Stimulated activated CD8-positive, alpha-beta memory T cell treated with anti-CD3 and anti-CD28 coated beads, Interleukin-7, amount 100 ng/mL, for 48 hours (primary cell): ENCODE measurements at places on chromosomes 11 and 22.

- DNase-seq: no peak
Observed at GRCh38 chr11:86680716-86681482, 8.5 kb upstream of the ME3 start.

DNA sequence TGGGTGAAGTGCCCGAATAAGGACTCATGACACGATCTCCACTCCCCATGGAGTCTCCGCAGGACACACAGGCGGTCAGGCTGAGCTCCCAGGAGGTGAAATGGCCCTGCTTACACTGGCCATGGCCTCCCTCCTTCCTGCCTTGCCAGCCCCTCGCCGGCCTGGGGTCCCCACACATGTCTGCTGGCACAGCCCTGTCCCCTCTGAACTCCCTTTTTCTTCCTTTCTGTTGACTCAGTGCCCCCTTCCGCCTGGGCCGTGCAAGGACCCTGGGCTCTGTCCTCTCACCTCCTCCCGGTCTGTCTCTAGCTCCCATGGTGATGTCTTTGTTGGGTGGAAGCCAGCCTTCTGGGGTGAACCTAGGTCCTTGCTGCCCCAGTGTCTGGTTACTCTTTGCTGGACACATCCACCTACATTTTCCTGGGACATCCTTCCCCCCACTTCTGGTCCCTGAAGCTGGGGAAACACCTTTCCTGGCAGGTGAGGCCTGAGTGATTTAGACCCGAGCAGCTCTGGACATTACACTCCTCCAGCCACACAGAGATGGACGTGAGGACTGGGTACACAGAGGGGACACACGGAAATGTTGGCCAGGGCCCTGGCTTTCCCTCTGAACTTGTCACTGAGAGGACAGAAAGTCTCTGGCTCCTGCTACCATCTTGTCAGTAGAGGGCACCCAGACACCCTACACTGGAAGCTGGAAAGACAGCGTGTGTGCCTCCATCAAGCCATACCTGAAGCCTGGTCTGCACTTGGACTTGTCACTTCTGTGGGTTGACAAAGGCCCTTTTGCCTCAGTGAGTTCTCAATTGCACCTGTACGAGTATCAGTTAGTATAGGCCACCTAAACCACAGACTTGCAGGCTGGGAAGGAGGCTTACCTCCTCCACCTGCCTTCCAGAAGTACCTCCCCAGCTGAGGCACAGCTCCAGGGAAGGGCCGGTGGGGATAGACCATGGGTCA lies 864.3 kb downstream of the TBC1D22A start:
- no peak for DNase-seq

- DNase-seq: no peak
Observed at GRCh38 chr22:49455595-49455994, 372.1 kb downstream of the BRD1 start.

GRCh38 chr11:315051-315481 lies 1.2 kb downstream of the IFITM1 start:
- no peak for DNase-seq

DNA sequence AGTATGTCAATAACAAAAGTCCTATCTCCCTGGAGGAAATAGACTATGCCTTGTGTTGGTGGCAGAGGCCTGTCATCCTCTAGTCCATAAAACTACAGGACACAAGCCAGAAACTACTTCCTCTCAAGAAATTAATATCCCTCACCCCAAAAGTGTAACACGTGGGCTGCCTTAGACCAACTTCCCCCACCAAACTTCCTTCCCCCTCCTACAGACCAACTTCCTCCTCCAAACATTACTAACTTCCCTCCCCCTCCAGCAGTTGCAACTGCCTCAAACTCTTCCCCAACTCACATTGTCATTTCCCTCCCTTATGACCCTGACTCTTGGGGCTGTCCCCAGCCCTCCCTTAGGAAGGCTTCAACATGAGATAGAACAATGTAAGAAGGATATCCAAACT lies 6.3 kb downstream of the OR52K2 start:
- no peak for DNase-seq

DNA sequence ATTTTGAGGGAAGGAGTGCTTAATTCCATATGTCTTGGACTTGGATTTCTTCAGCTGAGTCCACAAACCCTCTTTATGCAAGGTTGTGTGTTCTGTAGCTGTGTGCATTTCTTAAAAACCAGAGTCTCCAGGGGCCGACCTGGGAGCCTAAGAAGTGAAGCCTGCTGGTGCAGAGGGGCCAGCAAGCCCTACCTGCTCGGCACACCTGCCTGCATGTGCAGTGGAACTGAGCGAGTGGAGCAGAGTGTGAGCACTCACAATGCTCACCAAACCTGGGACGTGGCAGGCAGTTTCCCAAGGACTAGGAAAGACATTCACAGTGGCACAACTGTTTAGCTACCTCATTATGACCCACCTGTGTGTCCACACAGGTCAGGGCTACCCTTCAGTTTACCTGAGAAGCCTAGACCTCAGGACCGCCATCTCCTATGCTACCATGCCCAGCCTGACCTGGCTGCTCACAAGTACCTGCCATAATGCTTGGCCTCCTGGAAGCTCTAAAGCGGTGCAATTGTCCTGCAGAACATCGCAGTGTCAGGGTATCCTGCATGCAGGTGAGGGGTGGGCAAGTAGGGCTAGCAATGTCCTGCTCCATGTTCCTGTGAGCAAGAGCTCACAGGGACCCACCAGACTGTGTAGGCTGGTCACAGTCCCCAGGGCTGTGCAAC lies 3.8 kb downstream of the C22orf39 start:
- no peak for DNase-seq

DNA sequence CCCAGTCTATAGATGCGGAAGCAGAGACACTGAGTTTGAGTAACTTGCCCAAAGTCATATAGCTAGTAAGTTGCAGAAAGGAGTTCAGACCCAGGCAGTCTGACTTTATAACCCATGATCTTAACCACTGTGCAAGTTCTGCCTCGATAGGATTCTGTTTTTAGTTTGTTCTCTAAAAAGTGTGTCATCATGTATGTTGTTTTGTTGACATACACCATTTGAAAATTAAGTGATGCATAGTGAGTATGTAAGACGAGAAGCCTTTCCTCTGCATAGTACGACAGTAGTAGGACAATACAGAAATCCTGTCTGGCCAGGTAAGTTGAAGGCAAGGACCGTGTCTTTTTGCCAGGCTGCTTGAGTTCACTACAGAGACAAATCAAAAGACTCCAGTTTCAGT lies 3.3 kb downstream of the ZC3H12C start:
- no peak for DNase-seq

GRCh38 chr22:45444168-45444567 lies 30.7 kb downstream of the RIBC2 start:
- DNase-seq: no peak

- DNase-seq: no peak
Observed at GRCh38 chr11:111265421-111265820, 19.9 kb downstream of the POU2AF2 start.
